ENCODE measurements at places on chromosomes 5 and 9. TPM values are rescaled to one million over a fixed set of nuclear protein-coding genes. Genes with fewer than 3 reads are reported as not detected.
A peak's percentile ranks its signal among the peaks of the same experiment; 100 is the strongest.

Gene IL5
- polyA plus RNA-seq = 0.40 TPM

Gene FLT4
- polyA plus RNA-seq = 48.5 TPM

Gene FOXD4L6
- not detected for polyA plus RNA-seq

Gene RC3H2
- 43.9 TPM for polyA plus RNA-seq

DNA sequence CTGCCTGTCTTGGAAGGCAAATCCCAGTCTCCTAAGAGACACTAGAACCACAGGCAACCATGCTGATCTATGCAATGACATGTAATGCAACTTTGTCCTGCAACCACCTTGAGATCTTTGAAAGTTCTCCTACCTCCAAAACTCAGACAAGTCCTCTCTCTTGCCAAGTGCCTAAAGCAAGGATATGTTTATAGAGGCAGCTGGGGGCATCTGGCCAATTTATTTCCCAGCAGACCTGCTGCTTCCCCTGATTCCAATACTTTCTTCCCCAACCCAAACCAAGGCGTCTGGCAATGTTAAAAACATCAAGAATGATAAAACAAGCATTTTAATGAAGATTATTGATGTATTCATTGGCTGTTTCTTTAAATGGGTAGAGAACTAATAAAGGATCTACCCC is 138.4 kb downstream of the DOCK8 start:
- DNase-seq = no peak

- no peak for DNase-seq
These were observed 723.1 kb upstream of the RIOK2 start for GRCh38 chr5:97906135-97906534.

DNA sequence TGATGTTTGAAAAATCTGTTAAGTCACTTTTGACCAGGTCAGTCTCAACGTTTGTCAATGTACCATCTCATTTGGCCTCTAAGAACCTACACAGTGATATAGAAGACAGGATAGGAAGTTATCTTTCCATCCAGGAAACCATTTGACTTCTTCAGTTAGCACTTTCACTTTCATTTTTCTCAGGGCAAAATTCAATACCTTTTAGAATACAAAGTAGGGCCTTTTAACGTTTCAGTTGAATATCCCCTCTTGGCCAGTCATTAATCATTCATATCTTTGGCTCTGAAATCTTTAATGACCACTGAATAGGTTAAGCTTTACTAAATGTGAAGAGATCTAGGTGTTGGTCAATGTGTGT is 101.1 kb upstream of the GNAQ start:
- DNase-seq = no peak

GRCh38 chr5:76522103-76522935 is 100.9 kb downstream of the F2RL2 start:
- no peak for DNase-seq

DNA sequence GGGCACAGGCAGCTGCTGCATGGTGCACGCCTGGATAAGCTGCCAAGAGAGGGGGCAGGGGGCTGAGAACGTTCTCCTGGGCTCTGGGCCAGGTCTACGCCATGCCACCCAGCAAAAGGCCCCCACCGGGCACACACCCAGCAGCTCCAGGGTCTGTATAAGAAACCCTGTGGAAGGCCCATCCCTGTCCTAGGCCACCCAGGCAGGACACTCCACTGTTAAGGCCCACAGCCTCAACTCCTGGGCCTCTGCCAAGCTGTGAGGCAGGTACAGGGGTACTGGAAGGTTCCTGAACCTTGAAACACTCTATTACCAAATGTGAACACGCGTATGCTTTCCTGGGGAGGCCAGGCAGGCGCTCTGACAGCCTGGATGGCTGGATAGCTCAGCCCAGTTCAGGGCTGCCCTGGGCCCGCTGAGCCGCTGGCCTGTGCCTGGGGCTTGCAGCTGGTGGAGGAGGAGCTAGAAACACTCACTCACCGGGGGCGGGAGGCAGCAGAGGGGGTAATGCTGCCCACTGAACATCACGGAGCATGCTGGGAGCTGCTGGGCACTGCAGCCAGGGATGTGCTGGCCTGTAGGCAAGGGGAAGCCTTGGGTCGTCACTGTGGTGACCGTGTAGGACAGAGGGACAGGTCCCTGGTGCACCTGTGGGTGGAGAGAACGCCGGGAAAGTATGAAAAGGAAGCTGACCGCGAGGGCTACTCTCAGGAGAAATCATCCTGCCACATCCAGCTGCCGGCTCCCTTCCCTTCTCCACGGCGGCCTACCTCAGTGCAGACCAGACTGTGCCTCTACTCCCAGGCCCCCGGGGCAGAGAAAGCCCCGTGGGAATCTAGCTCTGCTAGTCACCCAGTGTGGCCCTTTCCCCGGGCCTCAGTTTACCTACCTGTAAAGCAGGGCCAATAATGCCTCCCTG is 6.0 kb downstream of the RNF44 start:
- peak; percentile 79 for DNase-seq

GRCh38 chr9:127953768-127954505 is 16.3 kb upstream of the DPM2 start:
- DNase-seq = no peak
